ENCODE measurements at places on chromosomes 4 and X.

- no peak for DNase-seq
These were observed 212.6 kb upstream of the RASGEF1B start for GRCh38 chr4:81684352-81684751.

GRCh38 chrX:43949669-43950068 lies 23.5 kb downstream of the NDP start:
- DNase-seq = no peak

GRCh38 chr4:177128306-177128705 lies 181.4 kb upstream of the NEIL3 start:
- no peak for DNase-seq

- DNase-seq = no peak
These were observed 109.0 kb downstream of the ATP11C start for GRCh38 chrX:139823806-139824205.

DNA sequence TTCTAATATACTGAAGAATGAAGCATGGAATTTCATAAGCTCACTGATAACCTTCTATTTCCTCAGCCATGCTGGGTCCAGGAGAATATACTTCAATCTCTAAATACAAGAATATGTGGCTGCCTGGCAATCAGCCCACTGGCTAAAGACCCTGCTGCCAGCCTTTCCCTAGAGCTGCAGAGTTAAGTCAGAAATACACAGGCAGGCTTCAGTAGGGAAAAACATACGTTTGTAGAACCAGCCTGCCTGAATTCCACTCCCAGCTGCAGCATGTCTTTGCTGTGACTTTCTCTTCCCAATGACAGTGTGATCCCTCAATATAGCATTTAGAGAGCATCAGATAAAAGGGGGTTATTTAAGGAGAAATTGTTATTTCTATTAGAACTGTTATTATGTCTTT lies 289.1 kb downstream of the PCDH19 start:
- DNase-seq = no peak

- no peak for DNase-seq
These were observed 112.4 kb downstream of the PTTG2 start for GRCh38 chr4:38072578-38072977.

- DNase-seq = no peak
These were observed 3.4 kb downstream of the SPATA4 start for GRCh38 chr4:176191974-176192373.

- no peak for DNase-seq
These were observed 73.2 kb upstream of the BCOR start for GRCh38 chrX:40170830-40171512.

DNA sequence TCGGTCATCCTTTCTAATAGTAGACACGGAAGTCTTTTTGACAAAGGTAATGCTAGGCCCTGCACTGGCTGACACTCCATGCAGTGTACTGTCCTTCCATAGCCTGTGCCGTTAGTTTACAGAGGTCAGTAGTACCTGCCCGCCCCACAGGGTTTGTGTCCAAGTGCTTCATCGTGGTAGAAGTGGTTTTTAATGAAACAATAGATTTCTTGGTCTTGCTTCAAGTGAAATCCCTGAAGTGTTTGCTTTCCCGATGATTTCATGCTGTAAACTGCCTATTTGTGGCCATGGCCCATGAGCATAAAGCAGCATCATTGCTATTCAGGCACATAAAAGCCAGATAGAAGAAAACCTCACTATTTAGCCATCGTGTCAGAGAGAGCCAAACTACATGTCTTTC lies 139.3 kb downstream of the GPR143 start:
- no peak for DNase-seq

- DNase-seq = no peak
These were observed 207.6 kb upstream of the NR3C2 start for GRCh38 chr4:148649652-148650331.

- DNase-seq = peak; percentile 87
These were observed at the start of gene ARMCX6 for GRCh38 chrX:101617211-101618191. Gene ARMCX6, minus strand, starts transcription at chrX:101618000. Its CDS starts 1,380 bp downstream, at chrX:101616620.

GRCh38 chrX:45900766-45901615 lies 644.2 kb downstream of the ZNF674 start:
- no peak for DNase-seq

GRCh38 chrX:103201041-103201440 lies 13.9 kb upstream of the BEX4 start:
- DNase-seq = no peak

GRCh38 chrX:140723121-140723715 lies 13.7 kb downstream of the LINC00632 start:
- DNase-seq = no peak

DNA sequence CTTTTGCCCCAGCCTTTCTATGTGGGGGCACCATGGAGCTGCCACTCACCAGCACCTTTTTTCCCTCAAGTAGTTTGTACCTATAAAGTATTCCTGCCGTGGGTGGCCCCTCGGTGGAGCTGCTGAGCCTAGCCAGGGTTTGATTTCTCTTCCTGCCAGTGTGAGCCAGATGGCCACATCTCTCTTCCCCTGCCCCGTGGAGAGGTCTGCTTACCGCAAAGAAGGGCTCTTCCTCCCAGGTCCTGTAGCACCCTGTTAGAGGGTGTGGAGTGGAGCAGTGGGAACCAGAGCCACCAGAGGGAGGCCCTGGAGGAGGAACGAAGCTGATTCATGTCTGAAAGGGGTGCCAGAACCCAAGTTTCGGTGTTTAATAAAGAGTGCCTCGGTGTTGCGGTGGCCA lies 95.4 kb downstream of the PTTG2 start:
- DNase-seq = no peak

GRCh38 chr4:95610061-95610569 lies 61.3 kb upstream of the UNC5C start:
- no peak for DNase-seq

- DNase-seq = no peak
These were observed 740.3 kb downstream of the CENPC start for GRCh38 chr4:66804979-66805378.

DNA sequence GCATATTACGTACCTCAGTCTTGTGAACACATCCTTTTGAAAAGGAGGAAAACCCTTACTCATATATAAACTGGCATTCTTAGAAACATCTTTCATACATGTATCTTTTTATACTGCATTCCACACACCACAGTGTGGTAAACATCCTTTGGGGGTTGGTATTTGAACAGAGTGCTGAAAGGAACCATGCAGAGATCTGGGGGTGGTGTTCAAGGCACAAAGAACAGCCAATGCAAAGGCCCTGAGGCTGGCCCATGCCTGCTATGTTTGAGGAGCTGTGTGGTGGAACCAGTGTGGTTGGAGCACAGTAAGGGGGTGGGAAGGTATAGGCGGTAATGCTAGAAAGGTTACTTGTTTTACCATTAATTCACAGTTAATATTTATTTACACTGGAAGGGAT lies 2.0 kb downstream of the ELK1 start:
- no peak for DNase-seq

- DNase-seq = no peak
These were observed 61.6 kb upstream of the MTMR8 start for GRCh38 chrX:64456828-64457227.

Data from aorta (tissue), 5 donors.